Cardiac septum (tissue), 1 donor: ENCODE measurements at places on chromosomes 5 and 9. TPM values are rescaled to one million over a fixed set of nuclear protein-coding genes. Genes with fewer than 3 reads are reported as not detected.

Gene CDKN2A
- 1.2 TPM for total RNA-seq

Gene NUTM2G
- total RNA-seq, result not detected

Gene ROR2
- total RNA-seq, result 0.65 TPM

Gene RPS14
- total RNA-seq, result 852 TPM
